ENCODE measurements at places on chromosomes 4 and X.

DNA sequence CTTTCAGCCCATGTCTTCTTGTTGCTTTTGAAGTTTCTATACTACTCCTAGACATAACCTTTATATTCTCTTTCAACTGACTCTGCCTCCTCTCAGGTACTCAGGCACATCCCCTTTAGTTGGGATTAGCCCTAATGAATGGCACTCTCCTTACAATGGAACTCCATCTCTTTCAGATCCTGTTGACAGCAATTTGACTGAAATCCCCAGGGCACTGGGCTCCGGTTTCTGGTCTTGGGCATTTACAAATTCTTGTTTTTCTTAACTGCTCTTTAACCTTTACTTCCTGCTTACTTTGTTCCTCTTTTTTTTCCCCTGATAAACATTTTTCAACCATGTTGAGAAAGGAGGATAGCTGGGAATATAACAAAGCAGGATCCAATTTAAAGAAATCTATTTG is 68.9 kb downstream of the ENOX2 start:
- DNase-seq: no peak

DNA sequence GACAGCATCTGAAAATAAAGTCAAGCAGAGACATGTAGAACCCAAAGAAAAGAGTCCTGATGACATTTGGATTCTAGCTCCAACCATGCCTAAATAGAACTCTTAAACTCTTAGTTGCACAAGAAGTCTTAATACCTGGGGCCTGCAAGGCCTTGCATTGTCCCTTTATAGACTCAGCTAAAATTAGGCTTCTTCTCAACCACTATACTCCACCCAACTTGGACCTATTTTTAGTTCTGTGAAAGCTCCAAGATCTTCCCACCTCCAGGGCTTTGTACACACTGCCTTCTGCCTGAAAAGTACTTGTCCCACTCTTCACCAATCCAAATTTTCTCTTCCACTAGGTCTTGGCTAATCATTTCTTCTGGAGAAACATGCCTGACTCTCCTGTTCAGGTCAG is 36.5 kb downstream of the PLK4 start:
- DNase-seq: no peak

- DNase-seq: no peak
These were observed 9.1 kb downstream of the GRPEL1 start for GRCh38 chr4:7058792-7059191.

- DNase-seq: no peak
These were observed 124.7 kb downstream of the CAMK2D start for GRCh38 chr4:113636877-113637276.

DNA sequence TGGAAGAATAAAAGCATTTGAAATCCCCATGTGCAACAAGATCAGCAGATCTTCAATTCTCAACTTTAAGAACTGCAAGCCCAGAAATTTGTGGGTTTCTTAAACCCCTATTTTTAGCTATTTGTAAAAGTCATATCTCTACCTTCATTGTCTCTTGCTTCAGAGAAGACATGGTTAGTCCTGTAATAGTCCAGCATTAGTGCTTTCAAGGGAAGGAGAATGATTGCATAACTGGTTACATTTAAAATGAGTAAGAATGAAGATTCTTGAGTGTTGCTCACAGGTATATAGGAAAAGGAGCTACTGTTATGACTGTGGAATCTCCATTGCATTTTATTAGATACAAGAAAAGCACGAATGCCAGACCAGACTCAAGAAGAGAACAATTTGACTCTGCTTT is 84.0 kb downstream of the CCSER1 start:
- DNase-seq: no peak

DNA sequence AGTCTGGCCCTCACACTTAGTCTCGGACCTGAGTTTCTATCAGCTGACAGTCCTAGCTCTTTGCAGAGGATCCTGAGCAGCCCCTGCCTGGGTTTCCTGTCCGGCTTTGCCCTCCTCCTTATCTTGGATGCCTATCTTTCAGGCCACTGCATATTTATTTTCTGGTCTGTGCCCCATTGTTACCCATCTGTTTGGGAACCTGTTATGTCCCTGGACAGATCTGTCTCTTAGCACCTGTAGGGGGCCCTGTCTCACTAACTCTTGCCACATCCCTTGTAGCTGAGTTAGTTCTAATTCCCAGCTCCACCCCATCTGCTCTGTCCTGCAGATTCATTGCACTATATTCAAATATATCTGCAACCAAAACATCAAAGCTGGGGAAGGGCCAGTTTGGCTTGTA is 514.9 kb upstream of the LCORL start:
- DNase-seq: no peak
